Foreskin keratinocyte (primary cell): ENCODE measurements at places on chromosomes 12 and 14. TPM values are rescaled to one million over a fixed set of nuclear protein-coding genes. Genes with fewer than 3 reads are reported as not detected.

Gene EXOC3L4
- not detected in 2 replicates for total RNA-seq

Gene SAMD15
- total RNA-seq = 0.63 and 0.88 TPM in 2 replicates

Gene CLMN
- total RNA-seq = 4.7 and 5.7 TPM in 2 replicates

Gene COQ10A
- 6.6 and 8.3 TPM in 2 replicates for total RNA-seq

Gene SLC4A8
- 0.95 and 1.3 TPM in 2 replicates for total RNA-seq
